ENCODE measurements at places on chromosomes 11 and 22.
A peak's percentile ranks its signal among the peaks of the same experiment; 100 is the strongest.

- peak; percentile 57 for DNase-seq
These were observed 43.6 kb downstream of the CACNG2 start for GRCh38 chr22:36659762-36660509.

DNA sequence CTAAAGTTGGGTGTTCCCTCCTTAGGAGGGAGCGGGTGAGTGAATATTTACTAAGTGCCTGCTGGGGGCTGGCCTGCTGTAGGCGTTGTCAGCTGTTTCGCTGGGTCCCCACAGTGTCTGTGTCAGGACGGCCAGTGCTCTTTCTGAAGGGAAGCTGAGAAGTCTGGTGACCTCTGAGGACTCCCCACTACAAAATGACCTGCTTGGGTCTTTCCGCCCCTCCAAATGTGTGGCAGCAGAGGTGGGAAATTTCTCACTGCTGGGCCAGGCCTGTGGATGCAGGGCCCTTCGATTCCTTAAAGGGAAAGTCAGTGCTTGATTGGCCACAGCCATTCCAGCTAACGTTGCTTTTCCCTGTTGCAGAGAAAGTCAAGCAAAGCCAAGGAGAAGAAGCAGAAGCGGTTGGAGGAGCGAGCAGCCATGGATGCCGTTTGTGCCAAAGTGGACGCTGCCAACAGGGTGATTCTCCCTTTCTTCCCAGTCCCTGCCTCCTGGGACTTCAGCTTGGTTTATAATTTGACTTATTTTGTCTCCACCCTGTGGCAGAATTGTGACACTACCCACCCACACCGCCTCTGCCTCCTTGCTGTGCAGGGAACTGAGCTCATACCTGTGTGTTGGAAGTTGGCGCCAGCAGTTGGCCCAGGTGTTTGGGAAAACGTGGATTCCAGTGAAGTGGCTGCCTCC is 6.8 kb downstream of the NAA40 start:
- peak; percentile 86 for DNase-seq

GRCh38 chr11:2580571-2581001 is 119.2 kb downstream of the KCNQ1OT1 start:
- DNase-seq, result peak; percentile 35

DNA sequence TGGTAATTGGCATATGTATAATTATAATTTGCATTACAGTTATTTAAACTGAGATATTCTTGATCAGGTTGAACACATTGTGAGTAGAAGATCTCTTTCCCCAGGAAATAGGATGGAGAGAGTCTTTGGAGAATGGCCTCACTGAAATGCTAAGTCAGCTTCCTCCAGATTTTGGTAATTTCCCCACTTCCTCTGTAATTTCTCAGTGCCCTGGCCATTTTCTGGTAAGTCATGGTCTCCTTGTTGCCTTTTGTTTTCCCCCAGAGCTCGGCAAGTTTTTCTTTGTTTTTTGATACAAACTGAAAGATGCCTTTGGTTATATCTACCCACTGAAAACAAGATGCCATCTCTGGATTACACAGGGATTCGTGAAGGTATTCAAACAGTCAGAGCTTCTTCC is 12.8 kb upstream of the FBXO3 start:
- no peak for DNase-seq

GRCh38 chr22:20111045-20111688 is 4.7 kb upstream of the RANBP1 start:
- DNase-seq, result peak; percentile 88

GRCh38 chr11:16883174-16883573 is 131.0 kb downstream of the PLEKHA7 start:
- peak; percentile 44 for DNase-seq

DNA sequence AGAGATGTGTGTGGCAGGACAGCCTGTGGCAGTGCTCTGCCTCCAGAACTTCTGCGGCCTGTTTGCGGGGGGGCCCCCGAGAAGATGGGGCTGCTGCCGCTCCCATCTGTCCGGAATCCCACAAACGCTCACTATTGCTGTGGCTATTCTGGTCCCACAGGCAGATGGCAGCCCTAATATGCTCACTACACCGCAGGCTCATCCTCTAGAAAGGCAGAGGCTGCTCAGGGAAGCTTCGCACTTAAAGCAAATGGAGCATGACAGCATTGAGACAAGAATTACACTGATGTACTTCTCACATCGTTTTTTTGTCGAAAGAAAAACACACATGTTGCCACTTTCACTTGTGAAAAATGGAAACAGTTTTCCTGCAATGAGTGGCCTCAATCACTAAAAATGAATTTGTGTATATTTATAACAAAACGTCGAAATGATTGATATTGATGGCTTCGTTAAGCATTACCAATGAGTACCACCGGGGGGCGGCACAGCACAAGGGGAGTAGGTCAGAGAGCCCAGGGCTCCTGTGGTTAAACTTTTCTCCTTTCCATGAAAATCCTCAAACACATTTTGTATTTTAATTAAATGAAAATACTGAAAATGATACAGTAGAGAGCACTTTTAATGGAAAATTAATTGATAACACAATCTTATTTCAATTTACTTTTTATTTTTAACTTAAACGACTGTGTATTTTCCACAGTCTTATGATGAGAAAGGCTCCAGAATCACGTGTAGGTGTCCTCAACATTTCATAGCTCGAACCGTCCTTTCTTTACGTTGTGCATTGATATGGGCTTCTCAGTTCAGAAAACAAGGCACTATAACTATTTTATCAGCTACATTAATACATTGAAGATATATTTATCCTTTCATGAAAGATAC is 69.1 kb downstream of the CTTN start:
- DNase-seq, result peak; percentile 89

GRCh38 chr22:27133681-27134314 is 476.4 kb downstream of the MIAT start:
- peak; percentile 43 for DNase-seq

GRCh38 chr22:40450616-40451015 is 80.2 kb downstream of the SGSM3 start:
- no peak for DNase-seq

DNA sequence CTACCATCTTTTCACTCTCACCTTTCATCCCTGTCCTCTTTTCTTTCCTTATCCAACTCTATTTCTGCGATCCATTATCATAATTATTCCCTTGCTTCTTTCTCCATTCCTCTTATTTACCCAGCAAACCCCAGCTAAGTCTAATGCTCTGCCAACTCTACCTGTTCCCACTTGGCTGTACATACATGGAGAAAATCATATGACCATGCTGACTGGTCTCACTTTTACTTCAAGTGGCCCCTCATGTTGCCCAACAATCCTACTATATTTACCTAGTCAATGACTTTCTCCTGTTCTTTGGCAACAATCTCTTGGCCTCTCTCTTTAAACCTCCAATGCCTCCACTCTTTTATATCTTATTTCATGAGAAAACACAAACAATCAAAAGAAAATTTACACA is 94.1 kb downstream of the USP35 start:
- no peak for DNase-seq

DNA sequence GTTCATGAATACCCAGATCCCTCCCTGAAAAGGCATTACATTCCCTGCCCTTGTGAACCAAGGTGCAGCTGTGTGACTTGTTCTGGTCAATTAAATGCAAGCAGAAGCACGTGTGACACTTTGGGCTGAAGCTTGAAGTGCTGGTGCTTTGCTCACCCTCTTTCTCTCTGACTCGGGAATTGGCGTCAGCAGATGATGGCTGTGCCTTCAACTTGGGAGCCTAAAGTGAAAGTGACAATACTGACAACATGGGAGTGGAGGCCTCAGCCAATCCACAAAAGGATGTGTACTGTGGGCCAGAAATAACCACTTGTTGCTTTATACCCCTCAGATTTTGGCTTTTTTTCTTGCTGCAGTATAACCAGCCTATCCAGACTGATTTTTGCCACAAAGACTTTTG is 148.3 kb upstream of the THY1 start:
- DNase-seq, result no peak

DNA sequence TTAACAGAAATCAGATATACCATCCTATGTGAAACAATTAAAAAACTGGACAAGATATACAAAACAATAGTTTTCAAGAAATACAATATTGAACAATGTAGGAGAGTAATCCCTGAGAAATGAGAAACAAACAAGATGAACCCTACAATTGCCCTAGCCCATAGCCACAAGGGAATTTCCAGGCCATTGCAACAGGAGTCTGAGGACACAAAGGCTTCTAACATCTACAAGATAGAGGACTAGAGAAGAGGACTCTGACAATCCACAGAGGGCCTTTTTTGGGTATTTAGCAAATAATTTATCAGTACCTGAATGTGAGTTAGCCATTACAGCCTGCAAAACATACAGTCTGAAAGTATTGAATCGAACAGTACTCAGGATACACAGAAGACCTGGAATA is 251.7 kb downstream of the GRM5 start:
- peak; percentile 10 for DNase-seq

GRCh38 chr11:17719938-17720795 is 796 bp downstream of the MYOD1 start:
- peak; percentile 92 for DNase-seq

DNA sequence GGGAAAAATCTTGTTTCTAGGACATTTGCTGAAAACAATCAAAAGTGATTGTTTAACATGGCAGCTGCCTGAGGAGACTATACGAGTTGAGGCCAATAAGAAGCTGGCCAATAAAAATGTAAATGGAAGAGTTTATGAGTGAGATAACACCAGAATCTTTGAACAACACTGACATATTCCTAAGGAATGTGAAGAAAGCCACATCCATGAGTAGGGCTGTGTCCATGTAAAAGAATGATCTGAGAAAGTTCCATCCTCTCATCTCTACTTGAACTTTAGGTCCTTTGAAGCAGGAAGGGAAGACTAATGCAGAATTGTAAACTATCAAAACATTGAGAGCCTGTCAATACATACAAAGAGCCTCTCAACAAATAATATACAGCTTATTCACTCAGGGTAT is 6.9 kb upstream of the CHORDC1 start:
- no peak for DNase-seq

DNA sequence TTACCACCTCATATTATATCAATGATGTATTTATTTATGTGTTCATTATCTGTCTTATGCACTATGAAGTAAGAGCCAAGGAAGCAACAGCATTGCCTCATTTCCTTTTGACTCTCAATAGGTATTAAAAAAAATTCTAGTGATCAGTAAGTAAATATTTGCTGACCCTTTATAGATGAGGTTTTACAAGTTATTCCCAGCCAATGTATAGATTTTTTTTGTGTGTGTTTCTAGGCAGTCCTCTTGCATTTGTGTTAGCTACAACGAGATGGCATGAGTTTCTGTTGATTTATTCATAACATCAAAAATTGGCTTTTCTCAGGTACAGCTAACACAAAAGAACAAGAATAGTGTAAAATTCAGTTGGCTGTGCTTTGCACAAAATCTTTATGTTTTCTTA is 4.7 kb downstream of the OR1S2 start:
- no peak for DNase-seq

- no peak for DNase-seq
These were observed 93.8 kb upstream of the SESN3 start for GRCh38 chr11:95324826-95325225.

DNA sequence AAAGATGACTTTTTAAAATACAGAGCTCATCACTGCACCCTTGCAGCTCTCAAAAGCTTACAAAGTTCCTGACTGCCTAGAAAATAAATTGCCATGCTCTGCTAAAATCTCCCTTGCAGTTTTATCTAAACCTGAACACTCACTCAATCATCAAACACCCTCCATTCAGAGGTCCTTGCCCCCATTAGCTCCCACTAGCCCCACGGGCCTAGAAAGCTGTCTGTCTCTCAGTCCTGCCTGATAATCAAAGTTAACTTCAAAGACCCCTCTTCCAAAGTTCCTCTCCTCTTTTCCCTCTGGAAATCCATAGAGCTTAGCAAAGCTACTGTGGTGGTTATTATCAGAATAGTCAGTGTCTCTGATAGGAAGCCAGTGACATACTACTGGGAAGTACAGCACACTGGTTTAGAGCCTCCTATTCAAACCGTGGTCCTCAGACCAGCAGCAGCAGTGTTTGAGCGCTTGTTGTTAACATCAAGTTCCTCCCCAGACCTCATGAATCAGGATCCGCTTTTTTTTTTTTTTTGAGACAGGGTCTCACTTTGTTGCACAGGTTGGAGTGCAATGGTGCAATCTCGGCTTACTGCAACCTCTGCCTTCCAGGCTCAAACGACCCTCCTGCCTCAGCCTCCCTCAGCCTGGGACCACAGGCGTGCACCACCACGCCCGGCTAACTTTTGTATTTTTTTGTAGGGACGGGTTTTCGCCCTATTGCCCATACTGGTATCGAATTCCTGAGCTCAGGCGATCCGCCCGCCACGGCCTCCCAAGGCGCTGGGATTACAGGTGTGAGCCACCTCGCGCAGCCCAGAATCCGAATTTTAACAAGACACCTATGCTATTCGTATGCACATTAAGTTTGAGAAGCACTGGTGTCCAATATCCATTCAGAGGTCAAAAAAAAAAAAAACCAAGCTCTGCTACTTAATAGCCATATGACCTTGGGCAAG is 1.2 kb downstream of the NDUFC2 start:
- DNase-seq, result no peak

GRCh38 chr11:94000659-94001058 is 20.5 kb upstream of the HEPHL1 start:
- DNase-seq, result no peak

- no peak for DNase-seq
These were observed 92.7 kb downstream of the FDX1 start for GRCh38 chr11:110522471-110522870.

- no peak for DNase-seq
These were observed 31.8 kb upstream of the GUCY1A2 start for GRCh38 chr11:107050121-107050520.
